ENCODE measurements at places on chromosomes 11 and 22.

DNA sequence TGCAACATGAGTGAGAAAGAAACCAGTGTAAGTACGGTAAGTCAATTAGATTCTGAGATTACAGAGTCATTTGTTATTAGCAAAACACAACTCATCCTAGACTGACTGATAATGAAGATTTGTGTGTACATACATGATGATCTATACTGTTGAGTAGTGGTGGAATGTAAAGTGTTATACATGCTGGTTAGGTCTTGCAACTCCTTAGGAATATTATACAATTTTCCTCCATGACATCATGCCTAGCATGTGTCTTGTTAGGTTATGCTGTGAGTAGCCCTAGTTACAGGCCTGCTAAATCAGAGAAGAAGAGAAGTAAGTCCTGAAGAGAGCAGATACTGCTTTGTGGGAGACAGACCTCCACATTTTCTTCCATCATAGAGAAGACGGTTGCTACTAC lies 880.6 kb downstream of the LUZP2 start:
- no peak for DNase-seq

GRCh38 chr22:17695986-17696385 lies 57.4 kb downstream of the BCL2L13 start:
- no peak for DNase-seq

DNA sequence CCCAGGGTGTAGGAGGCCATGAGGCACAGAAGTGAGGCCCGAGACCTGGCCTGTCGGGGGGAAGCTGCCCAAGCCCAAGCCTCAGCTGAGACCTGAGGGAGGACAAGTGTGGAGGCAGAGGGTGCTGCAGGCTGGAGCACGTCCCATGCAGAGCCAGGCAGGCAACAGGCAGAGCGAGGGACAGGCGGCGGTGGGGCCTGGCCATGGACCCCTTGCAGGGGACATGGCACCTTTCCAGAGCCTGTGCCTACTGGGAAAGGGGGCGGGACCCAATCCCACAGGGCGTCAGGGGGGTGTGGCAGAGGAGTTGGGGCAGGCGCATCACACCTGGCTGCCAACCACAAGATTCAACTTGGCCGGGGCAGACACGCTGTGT lies 4.3 kb downstream of the TNNI2 start:
- no peak for DNase-seq

- no peak for DNase-seq
These were observed 368 bp upstream of the CHORDC1 start for GRCh38 chr11:90223248-90223585.

DNA sequence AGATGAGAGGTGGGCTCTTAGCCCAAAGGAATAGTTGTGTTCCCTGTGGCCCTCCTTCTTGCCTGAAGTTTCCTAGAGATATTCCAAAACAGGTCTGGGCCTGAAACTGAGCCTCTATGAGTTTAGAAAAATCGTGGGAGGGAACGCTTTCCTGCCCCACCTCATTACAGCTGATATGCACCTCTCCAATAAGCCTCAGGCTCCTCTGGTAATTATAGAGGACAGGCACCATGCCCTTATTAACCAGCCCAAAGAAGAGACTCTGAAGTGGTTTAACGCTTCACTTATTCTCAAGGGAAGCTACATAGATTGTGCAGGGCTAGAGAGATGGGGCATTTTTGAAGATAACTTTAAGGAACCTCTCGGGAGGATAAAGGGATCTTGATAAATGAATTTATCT lies 3.4 kb upstream of the MPZL2 start:
- no peak for DNase-seq

DNA sequence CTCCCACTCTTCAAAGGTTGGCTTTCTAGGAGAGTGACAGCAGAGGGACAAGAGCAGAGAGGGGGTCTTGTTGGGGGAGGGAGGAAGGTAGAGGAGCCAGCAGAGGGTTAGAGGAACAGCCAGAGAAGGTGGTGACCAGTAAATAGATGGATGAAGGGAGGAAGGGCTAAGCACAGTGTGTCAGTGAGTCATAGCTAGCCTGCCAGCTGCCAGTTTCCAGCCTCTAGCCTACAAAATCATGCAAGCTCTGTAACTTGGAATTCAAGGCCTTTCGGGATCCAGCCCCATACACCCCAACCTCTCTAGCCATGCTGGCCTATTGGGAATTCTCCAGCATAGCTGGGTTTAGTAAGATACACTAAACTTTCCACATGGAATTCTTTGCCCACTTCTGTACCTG lies 147.4 kb upstream of the TEAD1 start:
- DNase-seq = no peak

All from stimulated activated CD8-positive, alpha-beta memory T cell treated with anti-CD3 and anti-CD28 coated beads, Interleukin-2, amount 100 ng/mL, for 1 hour (primary cell).